ENCODE measurements at places on chromosomes 5 and 9. TPM values are rescaled to one million over a fixed set of nuclear protein-coding genes. Genes with fewer than 3 reads are reported as not detected.

Gene PDLIM4
- 12.4 TPM for total RNA-seq

Gene CSF2
- total RNA-seq: not detected

Gene TICAM2
- 3.5 TPM for total RNA-seq

- DNase-seq: no peak
Measured at GRCh38 chr5:66814146-66814991, 218.2 kb downstream of the MAST4 start.

GRCh38 chr9:98884849-98885248, 58.9 kb upstream of the COL15A1 start:
- DNase-seq: no peak

- no peak for DNase-seq
Measured at GRCh38 chr5:14399054-14399692, 182.4 kb upstream of the OTULINL start.

GRCh38 chr5:95856501-95856981, 34.0 kb upstream of the GLRX start:
- no peak for DNase-seq

GRCh38 chr5:134994560-134995156, 27.0 kb downstream of the CATSPER3 start:
- DNase-seq: no peak

GRCh38 chr9:115941561-115942315, 211.9 kb upstream of the PAPPA start:
- no peak for DNase-seq

DNA sequence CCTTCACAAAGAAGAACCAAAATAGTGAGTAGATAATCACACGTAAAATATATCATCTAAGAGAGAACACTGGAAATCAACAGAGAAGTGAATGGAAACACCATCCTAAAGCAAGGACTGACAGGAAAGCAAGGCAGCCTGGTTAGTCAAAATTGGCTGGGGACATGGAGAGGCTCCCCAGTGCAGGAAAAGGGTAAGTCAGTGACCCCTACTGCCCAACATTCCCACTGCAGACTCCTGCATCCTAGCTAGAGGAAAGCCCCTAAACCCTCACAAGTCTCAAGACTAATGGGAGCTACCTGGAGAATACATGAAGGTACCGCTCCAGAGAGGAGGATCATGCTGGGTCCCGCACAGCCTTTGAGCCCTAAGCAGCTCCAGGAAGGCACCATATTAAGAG, 60.1 kb downstream of the ZDHHC21 start:
- no peak for DNase-seq

- no peak for DNase-seq
Measured at GRCh38 chr5:39780347-39780746, 355.6 kb upstream of the DAB2 start.

DNA sequence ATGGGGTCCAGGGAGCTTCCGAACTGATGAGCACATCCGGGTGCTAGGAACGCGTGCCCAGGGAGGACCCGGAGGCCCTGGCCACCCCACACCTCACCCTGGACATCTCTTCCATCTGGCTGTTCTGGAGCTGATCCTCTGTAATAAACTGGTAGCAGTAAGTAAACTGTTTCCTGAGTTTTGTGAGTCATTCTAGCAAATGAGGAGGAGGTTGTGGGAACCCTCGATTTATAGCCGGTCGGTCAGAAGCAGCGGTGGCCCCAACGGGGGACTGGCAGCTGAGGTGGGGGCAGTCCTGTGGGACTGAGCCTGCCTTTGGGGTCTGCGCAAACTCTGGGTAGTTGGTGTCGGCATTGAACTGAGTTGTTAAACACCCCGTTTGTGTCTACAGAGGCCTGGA, 15.4 kb upstream of the UBAC1 start:
- no peak for DNase-seq
